ENCODE measurements at places on chromosomes 6 and 20.

- no peak for DNase-seq
Measured at GRCh38 chr6:44462797-44463727, 75.6 kb downstream of the CDC5L start.

GRCh38 chr6:53527249-53527765 lies 17.6 kb downstream of the GCLC start:
- DNase-seq: no peak

GRCh38 chr6:10461850-10462249 lies 47.0 kb upstream of the TFAP2A start:
- DNase-seq: no peak

- DNase-seq: no peak
Measured at GRCh38 chr6:129638055-129638684, 71.8 kb downstream of the ARHGAP18 start.

Measured in activated naive CD4-positive, alpha-beta T cell (primary cell).